ENCODE measurements at places on chromosomes 13 and 19.

- no peak for DNase-seq
These were observed 25.2 kb downstream of the MARK4 start for GRCh38 chr19:45276284-45276687.

DNA sequence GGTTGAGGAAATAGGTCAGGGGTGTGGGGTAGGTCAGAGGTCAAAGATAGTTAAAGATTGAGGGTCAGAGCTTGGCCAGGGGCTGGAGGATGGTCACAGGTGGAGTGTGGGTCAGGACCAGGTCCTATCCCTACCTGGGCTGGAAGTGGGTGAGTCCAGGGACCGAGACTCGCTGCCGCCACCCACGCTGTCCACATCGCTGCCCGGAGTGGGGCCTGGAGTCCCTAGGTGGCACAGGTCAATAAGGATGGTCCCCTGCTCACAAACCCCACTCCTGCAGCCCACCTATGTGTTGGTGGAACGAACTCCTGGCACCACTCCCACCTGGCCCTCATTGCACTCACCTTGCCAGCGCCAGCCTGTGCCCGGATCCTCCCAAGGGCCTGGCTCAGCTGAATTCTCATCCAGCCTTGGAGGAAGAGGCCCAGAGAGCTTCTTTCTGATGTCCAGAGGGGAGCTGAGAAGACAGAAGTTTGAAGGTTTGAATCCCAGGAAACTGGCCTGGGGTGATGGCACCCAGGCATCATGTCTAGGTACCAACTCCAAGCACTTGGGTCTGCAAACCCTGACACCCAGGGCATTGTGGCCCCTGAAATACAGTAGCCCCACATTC lies 6.8 kb downstream of the GMIP start:
- DNase-seq = no peak

DNA sequence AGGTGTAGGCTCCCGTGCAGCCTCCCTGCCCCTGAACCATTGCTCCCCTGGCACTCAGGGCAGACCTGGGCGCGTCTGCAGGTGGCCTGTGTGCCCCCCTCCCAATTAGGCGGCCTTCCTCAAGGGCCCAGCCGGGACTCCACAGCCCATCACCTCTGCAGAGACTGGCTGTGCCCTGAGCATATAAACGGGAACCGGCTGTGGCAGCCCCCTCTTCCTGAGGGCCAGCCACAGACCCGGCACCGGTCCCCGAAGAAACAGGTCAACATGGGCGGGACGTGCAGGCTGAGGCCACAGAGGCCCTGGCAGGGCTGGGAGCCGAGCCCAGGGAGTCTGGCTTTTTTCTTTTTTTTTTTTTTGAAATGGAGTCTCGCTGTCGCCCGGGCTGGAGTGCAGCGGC lies 12.0 kb downstream of the PIAS4 start:
- DNase-seq = no peak

DNA sequence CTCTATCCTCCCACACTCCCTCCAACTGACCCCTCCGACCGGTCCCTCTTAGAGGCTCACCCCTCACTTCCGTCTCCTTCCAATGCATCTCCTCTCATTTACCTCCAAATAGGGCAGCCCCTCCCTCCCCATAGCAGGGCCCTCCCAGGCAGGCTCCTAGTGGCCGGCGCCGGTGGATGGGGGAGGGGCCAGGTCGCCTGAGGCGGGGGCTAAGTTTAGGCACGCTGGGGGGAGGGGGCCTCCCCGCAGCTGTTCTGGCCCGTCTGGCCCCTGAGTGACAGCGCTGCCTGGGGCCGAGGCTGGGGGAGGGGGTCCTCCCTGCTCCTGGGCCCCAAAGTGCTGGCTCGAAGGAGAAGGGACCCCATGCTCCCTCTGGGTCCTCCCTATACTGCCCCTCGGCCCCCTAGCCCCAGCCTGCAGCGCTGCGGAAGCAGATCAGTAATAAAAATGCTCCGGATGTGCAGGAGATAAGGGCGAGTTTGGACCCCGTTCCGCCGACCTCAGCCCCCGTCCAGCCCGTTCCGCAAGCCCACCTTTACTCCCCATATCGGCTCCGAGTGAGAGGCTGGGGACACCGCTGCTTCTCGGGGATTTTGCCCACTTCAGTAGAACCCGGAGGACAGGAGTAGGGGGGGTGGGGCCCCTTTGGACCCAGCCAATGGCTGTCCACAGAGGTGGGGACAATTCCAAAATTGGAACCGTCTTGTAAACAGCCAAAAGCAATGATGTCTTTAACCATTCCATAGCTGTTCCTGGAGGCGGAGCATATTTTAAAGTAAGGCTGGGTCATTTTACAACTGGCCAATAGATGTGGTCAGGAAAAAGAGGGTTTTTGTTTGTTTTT lies 4.0 kb downstream of the RTN2 start:
- DNase-seq = no peak

DNA sequence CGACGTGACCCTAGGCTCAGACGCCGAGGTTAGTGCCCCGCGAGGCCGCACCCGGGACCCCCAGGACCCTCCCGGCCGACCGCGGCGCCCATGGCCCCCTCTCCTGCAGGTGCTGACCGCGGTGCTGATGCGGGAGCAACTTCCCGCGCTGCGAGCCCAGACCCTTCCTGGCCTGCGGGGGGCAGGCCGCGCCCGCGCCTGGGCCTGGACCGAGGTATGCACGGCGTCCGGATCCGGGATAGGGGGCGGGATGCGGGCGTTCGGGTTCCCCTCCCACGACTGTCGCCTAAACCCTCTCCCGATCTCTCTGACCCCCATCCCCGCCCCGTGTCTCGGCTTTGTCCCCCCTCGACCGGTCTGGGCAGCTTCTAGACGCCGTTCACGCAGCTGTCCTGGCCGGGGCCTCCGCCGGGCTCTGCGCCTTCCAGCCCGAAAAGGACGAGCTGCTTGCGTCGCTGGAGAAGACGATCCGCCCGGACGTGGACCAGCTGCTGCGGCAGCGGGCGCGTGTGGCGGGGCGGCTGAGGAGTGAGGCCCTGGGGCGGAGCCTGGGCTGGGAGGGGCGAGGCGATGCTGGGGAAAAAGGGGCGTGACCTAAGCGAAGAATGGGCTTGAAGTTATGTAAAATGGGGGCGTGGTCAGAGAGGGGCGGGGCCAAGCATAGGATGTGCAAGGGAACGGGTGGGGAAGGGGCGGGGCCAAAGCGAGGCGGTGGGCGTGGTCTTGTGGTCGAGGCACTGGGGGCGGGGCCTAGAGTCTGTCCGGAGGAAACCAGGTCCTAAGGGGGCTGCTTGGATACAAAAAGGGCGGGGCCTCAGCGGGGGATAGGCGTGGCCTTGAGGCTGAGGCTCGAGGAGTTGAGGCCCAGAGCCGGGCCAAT lies 16.0 kb upstream of the COLGALT1 start:
- peak; percentile 92 for DNase-seq

DNA sequence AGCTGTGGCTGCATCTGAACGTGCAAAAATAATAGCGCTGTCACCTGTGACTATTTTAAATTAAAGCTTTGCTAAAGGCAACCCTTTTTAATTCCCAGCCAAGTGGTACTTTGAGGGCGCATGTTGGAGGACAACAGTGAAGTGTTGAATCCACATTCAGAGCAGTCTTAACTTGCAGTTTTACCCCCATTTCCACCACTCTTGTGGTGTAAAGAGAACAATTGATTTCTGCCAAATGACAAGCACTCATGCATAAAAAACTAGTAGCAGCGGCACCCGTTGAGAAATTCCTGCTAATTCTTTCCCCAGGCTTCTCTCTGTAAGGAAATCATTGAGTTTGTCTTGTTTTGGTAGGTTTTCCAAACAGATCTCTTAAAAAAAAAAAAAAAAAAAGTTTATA lies 1033.3 kb downstream of the EFNB2 start:
- DNase-seq = no peak

DNA sequence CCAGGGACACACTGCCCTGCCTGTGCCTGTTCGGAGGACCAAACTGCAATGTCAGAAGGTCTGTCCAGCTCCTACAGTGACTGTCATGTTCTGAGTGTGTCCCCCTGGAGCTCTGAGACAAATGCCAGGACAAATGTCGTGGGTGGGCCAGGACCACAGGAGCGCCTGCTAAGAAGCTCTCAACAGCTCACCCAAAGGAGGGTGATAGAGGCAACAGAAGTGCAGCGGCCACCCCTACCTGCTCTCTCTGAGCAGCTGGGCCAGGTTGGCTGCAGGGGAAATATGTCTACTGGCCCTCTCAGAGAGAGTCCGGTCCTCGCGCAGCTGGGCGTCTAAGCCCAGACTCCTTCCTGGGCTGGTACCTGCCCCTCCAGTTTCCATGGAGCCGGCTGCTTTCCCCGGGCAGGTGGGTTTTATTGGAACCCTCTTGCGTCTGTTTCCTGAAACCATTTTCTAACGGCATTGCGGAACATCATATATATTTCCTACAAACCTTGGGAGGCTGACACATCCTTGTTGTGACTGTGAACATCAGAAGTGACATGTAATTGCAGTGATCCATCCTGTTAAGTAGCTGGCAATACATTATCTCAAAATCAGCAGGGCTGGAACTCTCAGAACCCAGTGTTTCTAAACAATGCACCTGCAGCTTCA lies 78.1 kb downstream of the CHST8 start:
- DNase-seq = no peak

DNA sequence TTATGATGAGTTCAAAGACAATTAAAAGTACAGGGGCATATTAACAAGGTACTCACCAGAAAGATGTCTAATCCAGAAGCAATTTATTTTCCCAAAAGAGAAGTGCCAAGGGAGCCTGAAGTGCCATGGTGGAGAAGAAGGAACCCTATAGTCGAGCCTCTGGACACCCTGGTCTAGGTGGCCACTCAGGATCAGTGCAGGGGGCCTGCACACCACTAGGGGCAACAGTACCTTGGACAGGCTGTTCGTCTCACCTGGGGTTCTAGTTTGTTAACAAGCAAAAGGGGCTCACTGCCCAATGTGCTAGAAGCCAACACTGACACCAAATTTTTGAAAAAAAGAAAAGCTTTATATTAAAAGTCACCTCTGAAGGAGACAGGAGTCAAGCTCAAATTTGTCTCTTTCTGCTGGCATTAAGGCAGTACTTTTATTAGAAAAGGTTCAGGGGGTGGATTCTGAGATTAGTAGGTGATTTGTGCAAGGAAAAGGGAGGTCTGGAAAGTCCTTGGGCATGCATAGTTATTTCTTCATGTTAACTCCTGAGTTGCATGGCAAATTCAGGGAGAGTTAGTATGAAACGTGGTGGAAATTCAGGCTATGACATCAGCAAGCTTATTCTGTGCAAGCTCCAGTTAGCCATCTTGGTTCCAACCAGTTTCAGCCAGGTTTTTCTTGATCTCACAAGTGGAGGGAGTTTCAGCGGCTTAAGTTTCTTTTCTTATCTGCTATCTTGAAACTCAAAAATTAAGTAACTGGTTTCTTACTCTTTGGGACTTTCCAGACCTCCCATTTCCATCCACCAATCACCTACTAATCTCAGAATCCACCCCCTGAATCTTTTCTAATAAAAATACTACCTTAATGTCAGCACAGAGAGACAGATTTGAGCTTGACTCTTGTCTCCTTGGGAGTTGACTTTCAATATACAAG lies 884 bp upstream of the CBY2 start:
- DNase-seq = peak; percentile 96

GRCh38 chr19:37928527-37929286 lies 21.7 kb downstream of the SIPA1L3 start:
- DNase-seq = peak; percentile 93

DNA sequence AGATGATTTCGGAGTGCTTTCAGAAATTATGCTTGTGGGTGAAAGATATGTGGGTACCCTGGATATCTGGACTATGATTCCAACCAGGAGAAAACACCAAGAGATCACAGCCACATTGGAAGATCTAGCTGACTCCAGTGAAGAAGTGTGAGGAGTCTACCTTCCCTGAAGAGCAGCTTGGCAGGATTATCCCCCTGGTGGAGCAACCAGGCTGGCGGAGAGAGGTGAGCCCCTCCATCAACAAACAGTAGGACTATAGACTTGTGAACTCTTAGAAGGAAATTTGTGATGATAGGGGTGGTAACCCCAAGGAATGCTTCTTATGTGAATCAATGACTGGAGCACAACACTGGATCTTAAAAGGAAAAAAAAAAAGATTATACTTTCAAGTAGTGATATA lies 47.8 kb upstream of the DIAPH3 start:
- DNase-seq = no peak

DNA sequence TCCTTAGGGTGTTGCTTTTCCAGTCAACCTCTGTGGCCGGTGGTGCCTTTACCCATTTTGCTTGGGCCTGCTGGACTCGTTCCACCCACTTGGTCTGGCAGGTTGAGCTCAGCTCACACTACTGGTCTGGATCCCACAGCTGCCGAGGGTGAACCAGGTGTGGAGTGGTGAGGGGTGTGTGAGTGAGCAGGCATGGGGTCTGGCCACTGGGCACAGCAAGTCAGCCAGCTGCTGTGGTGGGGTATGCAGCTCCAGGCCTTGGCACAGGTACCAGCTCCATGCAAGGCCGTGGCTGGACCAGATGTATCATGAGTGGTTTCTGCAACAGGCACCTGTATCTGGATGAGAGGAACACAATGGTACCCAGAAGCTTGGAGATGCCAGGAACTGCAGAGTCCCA lies 277.6 kb upstream of the KLHL1 start:
- no peak for DNase-seq

DNA sequence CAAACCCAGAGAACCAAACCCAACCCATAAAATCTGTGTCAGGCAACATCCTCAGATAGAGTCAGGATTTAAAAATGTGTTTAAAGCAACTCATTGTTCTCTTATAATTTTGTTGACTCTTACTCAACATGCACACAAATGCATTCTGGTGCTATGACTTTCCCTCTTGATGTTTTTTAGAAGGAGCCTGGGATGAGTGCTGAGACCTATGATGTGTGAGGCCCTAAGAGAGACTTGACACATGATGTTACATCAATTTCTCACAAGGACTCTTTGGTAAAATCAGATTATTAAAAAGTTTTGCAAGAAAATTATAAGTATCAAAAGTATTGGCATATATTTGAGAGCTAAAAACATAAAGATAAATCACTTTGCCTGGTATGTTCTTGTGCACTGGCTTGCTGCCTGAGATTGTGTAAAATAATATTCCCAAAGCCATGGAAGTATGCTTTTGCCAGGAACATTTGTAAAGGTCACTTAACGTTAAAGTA lies 173.9 kb downstream of the DCLK1 start:
- no peak for DNase-seq

- DNase-seq = no peak
These were observed 251.4 kb upstream of the MAB21L1 start for GRCh38 chr13:35727881-35728280.

All from GM12864 (cell line).